Stimulated activated effector memory CD8-positive, alpha-beta T cell treated with anti-CD3 and anti-CD28 coated beads, Interleukin-12 subunit alpha, Interleukin-12 subunit beta, amount 100 ng/mL, for 72 hours (primary cell): ENCODE measurements at places on chromosomes 12 and 14.

- peak; percentile 38 for DNase-seq
Observed at GRCh38 chr12:4866299-4866698, 43.4 kb upstream of the KCNA1 start.

- DNase-seq = no peak
Observed at GRCh38 chr12:71456316-71456715, 16.7 kb downstream of the LGR5 start.

GRCh38 chr14:105711841-105712460 lies 185.6 kb downstream of the TMEM121 start:
- DNase-seq = no peak

GRCh38 chr12:91763654-91764370 lies 381.8 kb downstream of the BTG1 start:
- no peak for DNase-seq

- no peak for DNase-seq
Observed at GRCh38 chr12:7439579-7440505, 4.1 kb downstream of the CD163L1 start.

- no peak for DNase-seq
Observed at GRCh38 chr12:71128191-71128788, 29.5 kb downstream of the TSPAN8 start.

DNA sequence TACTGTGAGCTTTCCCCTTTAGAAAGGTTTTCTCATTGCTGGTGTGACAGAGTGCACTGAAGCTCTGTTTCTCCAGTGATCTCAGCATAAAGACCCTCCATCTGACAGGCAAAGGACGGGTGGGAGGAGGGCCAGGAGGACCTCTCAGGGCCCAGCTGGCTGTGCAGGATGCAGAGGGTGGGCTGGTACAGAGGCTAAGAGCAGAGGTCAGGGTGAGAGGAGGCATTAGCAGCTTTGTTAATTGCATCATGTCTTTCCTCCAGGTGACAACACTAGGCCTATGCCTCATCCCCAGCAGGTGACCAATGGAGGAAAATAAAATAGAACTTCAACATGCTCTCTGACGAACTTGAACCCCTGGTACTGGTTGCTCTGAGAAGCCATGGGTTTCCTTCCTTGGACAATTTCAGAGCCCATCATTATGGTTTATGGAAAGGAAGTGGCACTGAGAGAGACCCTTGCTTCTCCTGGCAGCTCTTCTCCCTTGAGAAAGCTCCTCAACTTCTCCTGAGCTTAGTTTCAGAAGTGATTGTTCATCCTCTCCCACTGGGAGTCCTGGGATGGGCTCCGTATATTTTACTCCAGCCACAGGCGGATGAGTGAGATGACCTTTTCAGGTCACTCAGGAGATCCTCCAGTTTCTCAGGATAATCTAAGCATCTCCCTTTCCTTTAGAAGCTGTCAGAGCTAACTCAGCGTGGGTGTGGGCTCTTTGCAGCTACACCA lies 45.8 kb upstream of the ATP23 start:
- no peak for DNase-seq

GRCh38 chr14:62800577-62800976 lies 244.7 kb downstream of the KCNH5 start:
- DNase-seq = no peak

DNA sequence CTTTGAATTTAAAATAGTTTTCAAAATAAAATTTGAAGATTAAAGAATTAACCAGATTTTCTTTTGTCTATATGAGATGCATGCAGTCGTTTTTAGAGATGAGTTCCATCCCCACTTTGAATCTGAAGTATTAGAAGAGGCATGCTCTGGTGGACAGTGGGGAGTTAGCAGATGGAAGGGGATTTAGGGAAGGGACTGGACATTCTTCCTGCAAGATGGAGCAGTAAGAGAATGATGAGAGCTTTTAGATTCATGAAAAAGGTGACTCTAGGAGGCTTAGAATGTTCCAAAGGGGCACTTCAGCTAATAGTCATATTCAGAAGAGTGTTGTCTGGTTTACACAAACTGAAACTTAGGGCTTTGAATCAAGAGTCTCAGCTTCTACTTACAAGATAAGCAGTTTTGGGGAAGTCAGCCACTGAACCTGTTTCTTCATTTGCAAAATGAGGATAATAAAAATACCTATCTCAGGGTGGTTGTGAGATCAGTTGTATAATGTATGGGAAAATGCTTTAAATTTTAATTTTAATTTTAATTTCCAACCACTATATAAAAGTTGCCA lies 3.7 kb downstream of the ZBTB1 start:
- no peak for DNase-seq

DNA sequence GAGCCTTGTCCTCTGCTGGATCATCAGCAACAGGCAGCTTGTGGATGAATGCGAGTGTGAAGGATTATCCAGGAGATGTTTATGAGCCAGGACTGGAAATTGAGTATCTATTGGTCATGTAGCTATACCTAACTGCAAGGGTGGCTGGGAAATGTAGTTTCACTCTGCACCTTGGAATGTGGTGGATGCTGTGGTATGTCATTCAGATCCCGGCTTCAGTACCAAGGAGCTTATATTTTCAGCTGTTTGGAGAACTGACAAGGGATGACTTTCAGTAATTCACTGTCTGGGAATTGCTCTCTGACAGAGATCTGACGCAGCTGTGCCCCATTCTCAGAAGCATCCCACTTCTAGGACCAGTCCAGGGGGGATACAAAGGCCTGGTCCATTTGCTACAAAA lies 792.3 kb upstream of the NOVA1 start:
- DNase-seq = no peak
